ENCODE measurements at places on chromosomes 1 and 21.

GRCh38 chr1:210310562-210311153, 18.0 kb upstream of the HHAT start:
- DNase-seq: no peak

- no peak for DNase-seq
Measured at GRCh38 chr1:215669806-215670491, 102.8 kb downstream of the KCTD3 start.

DNA sequence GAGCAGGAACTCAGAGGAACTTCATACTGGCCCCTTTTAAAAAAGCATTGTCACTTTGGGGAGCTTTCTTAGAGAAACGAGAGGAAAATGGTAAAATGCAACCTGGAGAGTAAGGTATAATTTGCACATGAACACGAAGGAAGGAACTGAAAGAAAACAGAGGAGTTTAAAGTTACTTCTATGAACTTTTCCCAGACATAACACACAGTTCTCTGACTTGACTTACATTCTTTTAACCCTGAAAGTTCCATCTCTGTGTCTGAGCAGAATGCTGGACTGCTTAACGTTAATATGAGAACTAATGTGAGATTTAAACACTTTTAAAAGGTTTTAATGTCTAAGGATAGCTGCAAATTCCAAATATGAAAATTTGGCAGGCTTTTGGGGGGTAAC, 102.3 kb downstream of the NFIA start:
- DNase-seq: no peak

DNA sequence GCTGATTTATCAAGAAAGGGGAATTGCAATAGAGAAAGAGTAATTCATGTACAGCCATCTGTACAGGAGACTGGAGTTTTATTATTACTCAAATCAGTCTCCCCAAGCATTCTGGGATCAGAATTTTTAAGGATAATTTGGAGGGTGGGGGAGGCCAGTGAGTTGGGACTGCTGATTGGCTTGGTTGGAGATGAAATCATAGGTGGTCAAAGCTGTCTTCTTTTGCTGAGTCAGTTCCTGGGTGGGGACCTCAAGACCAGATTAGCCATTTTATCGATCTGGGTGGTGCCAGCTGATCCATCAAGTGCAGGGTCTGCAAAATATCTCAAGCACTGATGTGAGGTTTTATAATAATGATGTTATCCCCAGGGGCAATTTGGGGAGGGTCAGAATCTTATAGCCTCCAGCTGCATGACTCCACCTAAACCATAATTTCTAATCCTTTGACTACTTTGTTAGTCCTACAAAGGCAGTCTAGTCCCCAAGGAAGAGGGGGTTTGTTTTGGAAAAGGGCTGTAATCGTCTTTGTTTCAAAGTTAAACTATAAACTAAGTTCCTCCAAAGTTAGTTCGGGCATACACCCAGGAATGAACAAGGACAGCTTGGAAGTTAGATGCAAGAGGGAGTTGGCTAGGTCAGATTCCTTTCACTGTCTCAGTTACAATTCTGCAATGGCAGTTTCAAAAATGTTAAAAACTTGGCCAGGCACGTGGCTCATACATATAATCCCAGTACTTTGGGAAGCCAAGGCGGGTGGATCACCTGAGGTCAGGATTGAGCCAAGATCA, 16.9 kb upstream of the RAB3B start:
- no peak for DNase-seq

- no peak for DNase-seq
Measured at GRCh38 chr1:202241376-202242079, 47.9 kb downstream of the LGR6 start.

DNA sequence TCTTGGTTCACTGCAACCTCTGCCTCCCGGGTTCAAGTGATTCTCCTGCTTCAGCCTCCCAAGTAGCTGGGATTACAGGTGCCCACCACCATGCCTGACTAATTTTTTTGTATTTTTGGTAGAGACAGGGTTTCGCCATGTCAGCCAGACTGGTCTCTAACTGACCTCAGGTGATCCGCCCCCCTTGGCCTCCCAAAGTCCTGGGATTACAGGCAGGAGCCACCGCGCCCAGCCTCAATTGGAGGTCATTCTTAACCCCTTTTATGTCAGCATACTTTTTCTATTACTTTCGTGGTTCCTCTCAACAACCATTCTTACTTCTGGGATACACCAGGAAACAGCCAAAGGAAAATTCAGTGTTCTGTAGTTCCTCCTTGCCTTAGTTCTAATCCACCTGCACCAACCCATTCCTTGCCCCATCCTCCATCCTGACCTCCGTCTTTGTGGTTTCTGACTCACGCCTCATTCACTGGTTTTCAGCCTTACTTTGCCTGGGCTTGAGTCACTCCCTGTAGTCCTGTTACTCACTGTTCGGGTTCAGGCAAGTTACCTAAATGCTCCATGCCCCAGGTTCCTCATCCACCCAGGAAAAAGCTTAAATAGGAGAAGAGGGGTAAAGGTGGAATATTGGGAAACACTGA, 12.9 kb upstream of the BCL10 start:
- no peak for DNase-seq

- no peak for DNase-seq
Measured at GRCh38 chr1:71987181-71987580, 295.2 kb downstream of the NEGR1 start.

DNA sequence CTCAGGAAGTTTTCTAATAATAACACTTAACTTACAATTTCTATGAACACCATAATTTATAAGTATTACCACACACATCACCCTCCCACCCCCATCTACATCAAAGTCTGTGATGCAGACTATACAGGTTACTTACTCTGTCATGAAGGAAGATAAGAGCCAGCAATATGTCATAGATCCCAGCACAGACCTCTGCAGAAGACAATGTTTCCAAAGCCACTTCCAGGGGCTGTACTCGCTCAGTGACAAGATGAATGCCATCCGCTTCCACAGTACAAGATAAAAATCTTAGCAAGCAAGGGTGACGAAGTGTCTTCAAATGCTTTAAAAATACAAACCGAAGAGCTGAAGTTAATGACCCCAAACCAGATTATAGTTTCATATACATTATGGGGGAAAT, 15.2 kb downstream of the SCYL3 start:
- DNase-seq: no peak

DNA sequence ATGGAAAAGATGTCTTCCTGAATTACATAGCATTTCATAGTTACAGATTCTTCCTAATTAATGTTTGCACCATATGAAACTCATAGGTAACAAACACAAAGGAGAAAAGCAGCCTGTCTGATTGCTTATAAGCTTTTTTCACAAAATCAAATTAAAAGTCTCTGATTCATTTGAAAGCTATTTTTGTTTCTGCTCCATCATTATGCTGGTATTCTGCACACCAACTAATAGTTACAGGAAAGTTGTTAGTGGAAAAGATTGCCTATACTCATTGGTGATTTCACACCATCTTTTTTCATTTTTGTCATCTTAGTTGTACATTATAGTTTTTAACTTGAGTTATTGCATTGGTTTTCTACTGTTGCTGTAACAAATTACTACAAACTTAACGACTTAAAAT, 70.0 kb downstream of the PRKAA2 start:
- DNase-seq: no peak

- no peak for DNase-seq
Measured at GRCh38 chr1:96340686-96341085, 380.9 kb upstream of the PTBP2 start.

DNA sequence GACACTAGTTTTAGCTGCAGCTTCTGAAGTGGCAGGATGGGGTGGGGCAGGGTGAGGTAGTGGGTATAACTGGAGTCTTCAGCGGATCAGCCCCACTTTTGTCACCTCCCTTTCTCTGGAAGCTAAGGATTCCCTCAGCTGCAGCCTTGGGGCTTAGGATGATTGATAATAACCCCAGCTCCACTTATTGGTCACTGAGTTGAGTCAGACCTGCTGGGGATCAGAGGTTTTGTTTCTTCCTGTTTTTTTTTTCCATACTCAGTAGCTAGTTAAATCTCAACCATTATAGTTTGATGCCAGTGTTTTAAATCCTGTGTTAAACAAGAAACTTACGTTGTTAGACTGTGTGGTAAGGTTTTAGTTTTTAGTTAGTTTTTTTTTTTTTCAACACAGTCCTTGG, 57.2 kb downstream of the LAMC1 start:
- DNase-seq: no peak

- no peak for DNase-seq
Measured at GRCh38 chr1:55888685-55889317, 673.6 kb upstream of the USP24 start.

DNA sequence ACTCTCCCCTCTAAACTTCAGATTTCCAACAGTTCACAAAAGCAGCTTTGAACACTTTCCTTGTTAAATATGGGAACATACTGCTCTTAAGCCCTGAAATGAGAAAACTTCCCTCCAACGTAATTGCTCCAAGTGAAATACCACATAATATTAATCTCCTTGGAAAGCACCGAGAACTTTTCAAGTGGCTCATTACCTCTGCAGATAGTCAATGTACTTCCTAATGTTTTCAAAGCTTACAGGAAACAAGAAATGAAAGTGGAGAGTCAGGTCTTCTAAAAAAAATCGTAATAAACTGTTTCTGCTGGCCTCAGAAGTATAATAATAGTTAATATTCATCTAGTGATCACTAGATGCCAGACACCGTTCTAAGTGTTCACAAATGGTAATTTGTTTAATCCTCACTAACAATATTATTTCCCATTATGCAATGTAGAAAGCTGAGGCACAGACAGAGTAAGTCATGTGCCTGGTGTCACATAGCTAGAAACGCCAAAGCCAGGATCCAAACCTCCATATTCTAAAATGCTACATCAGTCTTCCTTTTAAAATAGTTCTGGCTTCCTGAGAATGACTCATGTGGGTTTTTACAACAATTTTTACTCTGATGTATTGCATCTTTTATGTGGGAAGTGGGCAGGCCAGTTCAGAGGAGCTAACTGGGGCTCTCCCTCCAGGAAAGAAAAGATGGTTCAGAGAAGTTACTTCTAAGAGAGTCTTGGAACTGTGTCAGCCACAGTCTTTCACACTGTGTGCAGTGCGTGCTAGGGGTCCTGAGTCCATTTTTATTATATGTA, 177.2 kb downstream of the PLPPR4 start:
- no peak for DNase-seq

- peak; percentile 69 for DNase-seq
Measured at GRCh38 chr21:44697811-44698734, 1.1 kb downstream of the KRTAP10-12 start.

- DNase-seq: peak; percentile 82
Measured at GRCh38 chr1:28296401-28297261, 32.2 kb upstream of the MED18 start.

- DNase-seq: peak; percentile 73
Measured at GRCh38 chr1:2091611-2092604, 41.7 kb downstream of the PRKCZ start.

DNA sequence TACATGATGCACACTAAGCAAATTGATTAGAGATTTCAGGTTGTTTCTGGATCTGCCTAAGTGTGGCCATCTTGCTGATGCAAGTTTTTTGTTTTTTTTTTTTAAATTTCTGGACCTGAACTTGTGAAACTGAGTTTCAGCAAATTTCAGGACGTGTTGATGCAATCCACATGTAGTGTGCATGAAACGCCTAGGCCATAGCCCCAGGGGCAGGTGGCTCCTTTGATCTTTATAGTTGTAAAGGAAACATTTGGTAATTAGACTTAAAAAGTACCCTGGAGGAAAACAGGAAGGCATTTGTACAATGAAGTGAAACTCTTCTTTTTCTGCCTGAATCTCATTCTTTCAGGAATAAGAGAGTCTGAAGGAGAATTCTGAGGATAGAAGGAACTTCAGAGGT, 162.2 kb upstream of the LHX8 start:
- no peak for DNase-seq

GRCh38 chr1:247487057-247487456, 29.2 kb upstream of the OR2B11 start:
- peak; percentile 71 for DNase-seq

- DNase-seq: no peak
Measured at GRCh38 chr1:244160455-244161235, 109.6 kb downstream of the ZBTB18 start.

GRCh38 chr1:32321712-32322291, 14.2 kb downstream of the MARCKSL1 start:
- no peak for DNase-seq

- no peak for DNase-seq
Measured at GRCh38 chr1:164020391-164020790, 538.6 kb upstream of the PBX1 start.

- no peak for DNase-seq
Measured at GRCh38 chr1:167492481-167492910, 25.8 kb downstream of the CD247 start.

DNA sequence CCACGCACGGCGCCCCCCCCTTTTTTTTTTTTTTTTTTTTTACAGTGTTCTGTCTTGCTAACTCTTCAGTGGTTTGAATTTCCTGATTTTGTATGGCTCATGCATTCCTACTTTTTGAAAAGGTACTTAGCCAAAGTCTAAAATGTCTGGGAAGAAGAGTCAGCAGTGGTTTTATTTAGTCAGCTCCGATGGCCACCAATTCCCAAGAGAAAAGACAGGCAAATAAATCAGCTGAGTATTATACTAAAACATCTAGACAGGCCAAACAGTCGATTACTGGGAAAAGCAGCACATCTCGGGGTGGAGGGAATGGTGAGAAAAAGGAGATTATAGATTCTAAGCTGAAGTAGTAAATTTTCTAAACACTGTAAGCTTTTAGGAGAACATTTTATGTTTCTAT, 192.5 kb upstream of the ZRANB2 start:
- peak; percentile 9 for DNase-seq

GRCh38 chr1:191125950-191126349, 648.3 kb upstream of the BRINP3 start:
- no peak for DNase-seq

DNA sequence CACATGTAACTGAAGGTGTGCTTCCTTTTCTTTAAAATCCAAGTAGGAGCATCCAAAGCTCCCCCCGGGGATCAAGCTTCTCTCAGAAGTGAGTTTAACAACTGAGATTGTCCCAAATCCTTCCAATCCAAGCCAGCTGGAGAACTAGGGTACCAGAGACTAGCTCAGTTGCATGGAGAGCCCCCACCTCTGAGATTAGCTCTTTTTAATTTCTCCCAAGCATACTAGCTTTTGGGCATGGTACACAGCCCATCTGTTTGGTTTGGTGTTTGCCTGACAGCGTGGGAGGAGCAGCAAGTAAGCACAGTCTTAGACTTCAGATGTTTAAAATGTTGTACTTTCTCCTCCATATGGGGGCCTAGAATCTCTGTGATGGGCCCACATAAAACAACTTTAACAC, 142.8 kb downstream of the ASTN1 start:
- DNase-seq: no peak
